ENCODE measurements at places on chromosomes 12 and 14.

DNA sequence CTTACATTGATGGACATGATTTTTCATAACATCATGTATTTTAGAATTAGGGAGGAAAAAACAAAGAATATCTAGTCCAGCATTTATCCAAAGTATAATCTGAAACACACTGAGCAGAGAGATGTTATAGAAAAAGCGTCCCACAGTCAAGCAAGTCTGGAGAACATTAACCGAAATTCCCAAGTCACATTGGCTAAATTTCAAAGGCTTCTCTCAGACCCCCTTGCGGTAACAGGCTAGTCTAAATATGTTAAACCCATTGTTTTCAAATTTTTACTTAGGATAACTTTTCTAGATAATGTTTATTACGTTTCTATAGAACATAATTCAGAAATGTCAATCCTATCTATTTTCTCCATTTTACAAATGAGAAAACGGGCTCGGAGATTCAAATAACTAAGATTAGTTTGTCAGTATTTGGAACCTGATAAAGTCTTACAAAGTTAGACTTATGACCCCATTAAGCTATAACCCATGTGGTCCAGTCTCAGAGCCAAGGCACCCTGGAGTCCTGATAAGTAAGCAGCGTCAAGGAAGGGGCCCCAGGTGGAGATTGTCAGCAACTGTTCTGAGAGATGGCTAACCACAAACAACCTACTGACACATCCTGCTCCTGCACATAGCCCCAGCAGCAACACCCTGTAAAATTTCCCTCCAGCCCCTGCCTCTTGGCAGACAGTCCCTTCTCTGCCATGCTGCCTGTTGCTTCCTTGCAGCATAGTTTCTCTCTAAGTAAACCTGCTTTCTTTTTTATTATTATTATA is 220.6 kb upstream of the TMEM260 start:
- no peak for DNase-seq

DNA sequence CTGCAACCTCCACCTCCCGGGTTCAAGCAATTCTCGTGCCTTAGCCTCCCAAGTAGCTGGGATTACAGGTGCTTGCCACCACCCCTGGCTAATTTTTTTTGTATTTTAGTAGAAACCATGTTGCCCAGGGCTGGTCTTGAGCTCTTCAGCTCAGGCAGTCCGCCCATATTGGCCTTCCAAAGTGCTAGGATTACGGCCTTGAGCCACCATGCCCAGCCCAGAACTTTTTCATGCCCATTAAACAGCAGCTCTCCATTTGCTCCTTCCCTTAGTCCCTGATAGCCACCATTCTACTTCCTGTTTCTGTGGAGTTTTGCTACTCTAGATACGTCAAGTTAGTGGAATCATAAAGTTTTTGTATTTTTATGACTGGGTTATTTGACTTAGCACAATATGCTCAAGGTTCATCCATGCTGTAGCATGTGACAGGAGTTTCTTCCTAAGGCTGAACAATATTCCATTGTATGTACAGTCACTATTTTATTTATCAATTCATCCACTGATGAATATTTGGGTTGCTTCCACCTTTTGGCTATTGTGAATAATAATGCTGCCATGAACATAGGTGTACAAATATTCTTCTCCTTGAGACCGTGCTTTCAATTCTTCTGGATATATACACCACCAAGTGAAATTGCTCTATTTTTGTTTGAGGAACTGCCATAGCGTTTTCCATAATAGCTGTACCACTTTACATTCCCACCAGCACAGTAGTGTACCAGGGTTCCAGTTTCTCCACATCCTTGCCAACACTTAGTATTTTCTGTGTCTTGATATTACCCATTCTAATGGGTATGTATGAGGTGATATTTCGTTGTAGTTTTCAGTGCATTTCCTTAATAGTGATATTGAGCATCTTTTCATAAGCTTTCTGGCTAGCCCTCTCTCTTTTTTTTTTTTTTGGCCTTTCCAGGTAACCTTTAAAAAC is 15.0 kb downstream of the ATF1 start:
- DNase-seq, result no peak

GRCh38 chr12:49797449-49797776 is 30.8 kb downstream of the NCKAP5L start:
- no peak for DNase-seq

DNA sequence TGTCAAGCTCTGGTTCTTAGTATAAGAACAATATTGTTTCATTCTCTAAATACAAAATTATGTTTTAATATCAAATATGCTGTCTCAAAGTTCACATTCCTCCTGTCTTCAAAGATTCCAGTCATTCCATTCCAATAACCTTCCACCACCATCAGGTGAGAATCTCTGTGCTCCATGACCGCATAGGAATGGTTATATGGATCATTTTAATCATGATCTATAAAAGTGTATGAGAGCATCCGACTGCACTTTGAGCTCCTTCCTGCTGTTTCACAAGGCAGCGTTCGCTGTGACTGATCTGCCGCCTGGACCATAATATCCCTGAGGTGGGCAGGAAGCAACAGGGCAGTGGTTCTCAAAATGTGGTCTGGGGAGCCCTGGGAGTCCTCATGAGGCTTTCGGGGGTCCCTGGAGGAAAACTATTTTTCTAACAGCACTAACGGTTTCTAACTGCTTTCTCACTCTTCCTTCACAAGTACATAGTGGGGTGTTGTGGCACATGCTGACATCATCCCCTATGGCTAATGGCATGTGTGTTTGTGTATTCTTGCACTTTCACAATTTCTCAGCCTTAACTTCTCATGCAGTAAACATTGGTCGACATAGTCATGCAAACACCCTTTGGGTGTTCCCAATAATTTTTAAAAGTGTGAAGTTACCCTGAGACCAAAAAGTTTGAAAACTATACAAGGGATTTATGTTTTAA is 137.4 kb downstream of the ANO2 start:
- DNase-seq, result no peak

- no peak for DNase-seq
Measured at GRCh38 chr14:75793806-75794205, 132.8 kb downstream of the TTLL5 start.

DNA sequence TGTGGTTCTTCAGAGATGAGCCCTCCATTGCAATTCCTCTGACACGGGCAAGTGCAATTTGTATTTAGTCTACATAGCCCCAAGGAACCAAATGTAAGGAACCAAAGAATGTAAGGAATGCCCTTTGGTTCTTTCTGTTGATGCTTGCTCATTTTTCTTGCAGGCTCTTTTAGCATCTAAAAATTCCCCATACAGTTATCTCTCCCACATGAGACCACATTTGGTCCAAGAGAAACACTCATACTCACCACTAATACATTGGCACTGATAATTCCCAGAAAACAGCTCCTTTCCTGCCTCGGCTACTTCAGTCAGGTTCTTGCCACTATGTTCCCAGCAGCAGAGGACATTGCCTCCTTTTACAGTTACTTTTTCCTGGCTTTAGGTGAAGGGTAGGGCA is 332.6 kb downstream of the AEBP2 start:
- no peak for DNase-seq

DNA sequence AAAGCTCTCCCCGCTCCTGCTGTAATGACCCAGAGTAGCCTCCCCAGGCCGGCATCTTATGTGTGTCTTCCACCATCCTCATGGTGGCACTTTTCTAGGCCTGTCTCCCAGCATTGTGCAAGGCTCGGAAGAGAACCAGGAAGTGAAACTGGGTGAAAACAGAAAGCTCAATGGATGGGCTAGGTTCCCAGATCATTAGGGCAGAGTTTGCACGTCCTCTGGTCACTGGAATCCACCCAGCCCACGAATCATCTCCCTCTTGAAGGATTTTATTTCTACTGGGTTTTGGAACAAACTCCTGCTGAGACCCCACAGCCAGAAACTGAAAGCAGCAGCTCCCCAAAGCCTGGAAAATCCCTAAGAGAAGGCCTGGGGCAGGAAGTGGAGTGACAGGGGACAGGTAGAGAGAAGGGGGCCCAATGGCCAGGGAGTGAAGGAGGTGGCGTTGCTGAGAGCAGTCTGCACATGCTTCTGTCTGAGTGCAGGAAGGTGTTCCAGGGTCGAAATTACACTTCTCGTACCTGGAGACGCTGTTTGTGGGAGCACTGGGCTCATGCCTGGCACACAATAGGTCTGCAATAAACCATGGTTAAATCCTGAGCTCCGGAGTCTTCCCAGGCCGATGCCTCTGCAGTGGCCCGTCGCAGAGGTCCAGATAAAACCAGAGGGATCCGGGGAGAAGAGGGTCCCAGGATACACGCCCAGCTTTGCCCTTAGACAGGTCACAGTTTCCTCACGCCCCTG is 15.6 kb downstream of the ACVRL1 start:
- no peak for DNase-seq

DNA sequence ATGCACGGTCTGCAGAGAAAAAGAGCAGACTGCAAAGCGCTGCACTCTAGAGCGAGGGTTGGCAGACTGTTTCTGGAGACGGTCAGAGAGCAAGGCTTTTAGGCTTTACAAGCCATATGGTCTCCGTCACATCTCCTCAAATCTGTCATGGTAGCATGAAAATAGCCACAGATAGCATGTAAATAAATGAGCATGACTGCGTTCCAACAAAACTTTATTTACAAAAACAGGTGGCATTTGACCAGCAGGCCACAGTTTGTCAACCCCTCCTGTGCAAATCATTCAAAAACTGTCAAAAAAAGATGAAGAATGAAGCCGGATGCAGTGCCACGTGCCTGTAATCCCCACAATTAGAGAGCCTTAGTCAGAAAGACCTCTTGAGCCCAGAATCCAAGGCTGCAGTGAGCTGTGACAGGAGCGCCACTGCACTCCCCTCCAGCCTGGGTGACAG is 18.9 kb downstream of the SYNE3 start:
- DNase-seq, result no peak

DNA sequence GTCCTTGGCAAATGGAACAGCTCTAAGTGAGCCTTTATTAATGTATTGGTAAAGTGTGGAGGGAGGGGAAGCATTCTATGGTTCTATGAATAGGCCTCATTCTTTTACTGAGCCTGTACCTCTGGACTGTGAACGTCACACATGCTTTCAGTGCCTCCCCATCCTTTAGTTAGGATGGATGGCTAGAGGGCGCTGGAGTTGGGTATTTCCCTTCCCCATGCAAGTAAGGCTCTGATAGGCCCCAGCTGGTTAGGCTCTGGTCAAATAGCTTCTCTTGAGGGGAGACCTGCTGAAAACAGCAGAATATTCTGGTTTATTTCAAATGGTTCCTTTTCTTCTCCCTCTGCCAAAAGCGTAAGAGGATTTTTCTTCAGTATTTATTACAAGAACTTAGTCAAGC is 860.9 kb upstream of the MDGA2 start:
- no peak for DNase-seq

GRCh38 chr14:51094282-51094821 is 553 bp downstream of the TRIM9 start:
- no peak for DNase-seq

DNA sequence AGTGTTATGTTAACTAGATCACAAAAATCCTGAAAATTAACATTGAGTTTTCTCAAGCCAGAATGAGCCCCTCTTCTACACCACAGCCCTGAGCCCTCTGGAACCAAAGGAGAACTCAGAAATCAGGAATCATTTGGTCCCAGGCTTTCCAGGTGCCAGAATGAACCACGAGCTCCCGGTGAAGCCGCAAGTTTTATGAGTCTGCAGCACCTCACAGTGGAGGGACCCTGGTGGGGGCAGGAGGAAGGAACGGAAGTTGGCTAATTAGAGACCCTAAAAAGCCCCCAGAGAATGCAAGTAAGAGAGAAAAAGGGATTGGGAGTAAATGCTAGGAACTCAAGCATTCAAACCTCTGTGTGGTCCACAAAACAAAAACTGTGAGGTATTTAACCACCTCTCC is 52.9 kb upstream of the BCL2L14 start:
- no peak for DNase-seq

- no peak for DNase-seq
Measured at GRCh38 chr14:49918706-49919105, 25.8 kb downstream of the ARF6 start.

GRCh38 chr14:44438936-44439335 is 68.1 kb downstream of the FSCB start:
- DNase-seq, result no peak

DNA sequence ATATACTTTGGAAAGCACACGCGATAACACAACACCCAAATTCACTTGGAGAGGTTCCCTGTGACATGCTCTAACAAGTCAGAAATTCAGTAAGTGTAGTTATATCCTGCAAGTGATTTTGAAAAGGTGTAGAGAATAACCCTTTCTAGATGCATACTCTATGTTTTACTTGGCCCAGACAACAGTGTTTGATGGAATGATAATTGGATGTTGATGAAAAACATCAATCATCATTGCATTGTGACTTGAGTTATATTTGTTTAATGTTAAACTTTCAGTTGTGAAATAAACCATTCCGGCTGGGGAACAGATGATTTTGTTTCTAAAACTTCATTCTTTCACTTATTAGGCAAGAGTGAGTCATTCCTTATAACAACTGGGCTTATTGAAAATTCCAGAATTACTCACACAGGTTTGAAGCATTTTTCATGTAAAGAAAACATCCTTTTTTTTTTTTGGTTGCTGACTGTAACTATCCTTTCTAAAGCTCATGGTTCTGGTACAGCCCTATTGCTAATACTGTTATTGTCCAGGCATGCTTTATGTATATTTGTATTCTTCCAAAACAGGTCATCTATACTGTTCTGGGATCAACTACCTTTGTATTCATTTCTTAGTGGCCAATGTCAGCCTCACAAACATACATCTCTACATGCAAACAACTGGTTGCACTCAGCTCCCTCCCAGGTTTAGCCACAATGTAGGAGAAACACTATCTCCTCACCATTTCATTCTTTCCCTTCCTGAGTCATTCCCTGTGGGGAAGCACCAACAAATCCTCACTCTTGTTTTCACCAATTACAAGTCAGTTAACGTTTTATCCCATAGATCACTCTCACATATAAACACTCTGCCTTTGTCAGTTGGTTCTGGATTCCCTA is 121.2 kb upstream of the LRIG3 start:
- no peak for DNase-seq

DNA sequence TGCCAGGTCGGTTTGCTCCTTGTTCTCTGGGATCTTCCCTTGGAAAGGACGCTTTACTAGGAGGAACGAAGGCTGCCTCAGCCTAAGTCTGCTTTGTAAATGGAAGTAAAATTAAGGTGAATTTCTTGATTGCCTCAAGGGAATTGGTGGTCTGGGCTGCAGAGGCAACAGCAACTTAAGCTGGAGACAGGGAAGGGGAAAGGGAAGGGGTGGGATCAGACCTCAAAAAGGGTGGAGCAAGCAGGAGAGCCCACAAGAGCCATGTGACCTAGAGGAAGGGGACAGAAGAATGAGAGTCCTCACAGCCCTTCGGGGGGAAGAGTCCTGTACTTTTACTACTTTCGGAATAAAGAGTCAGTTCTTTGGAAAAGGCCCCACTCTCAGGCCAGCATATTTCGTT is 147.9 kb downstream of the PPM1H start:
- no peak for DNase-seq

DNA sequence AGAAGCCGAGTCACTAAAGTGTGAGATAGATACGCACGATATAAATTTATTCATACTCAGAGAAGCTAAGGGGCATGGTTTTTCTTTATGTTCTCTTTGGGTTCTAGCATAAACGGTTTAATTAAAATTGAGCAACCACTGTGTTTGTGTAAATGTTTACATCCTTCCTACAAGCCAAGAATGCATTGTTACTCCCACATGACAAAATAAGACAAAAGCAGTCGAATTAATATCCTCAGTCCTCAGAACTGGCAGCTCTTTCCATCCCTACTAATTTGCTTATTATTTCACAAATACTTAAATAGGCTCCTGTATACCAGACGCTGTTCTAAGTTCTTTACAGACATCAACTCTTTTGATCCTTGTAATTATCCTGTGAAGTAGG is 32.0 kb downstream of the SSPN start:
- no peak for DNase-seq

- no peak for DNase-seq
Measured at GRCh38 chr12:130988751-130989150, 35.0 kb downstream of the ADGRD1 start.

GRCh38 chr12:51959211-51959610 is 7.7 kb downstream of the ACVR1B start:
- no peak for DNase-seq

- no peak for DNase-seq
Measured at GRCh38 chr12:50203691-50204090, 36.5 kb upstream of the CERS5 start.
